ENCODE measurements at places on chromosomes 1 and 21.

- DNase-seq: no peak
Observed at GRCh38 chr1:51565009-51565408, 45.9 kb upstream of the EPS15 start.

DNA sequence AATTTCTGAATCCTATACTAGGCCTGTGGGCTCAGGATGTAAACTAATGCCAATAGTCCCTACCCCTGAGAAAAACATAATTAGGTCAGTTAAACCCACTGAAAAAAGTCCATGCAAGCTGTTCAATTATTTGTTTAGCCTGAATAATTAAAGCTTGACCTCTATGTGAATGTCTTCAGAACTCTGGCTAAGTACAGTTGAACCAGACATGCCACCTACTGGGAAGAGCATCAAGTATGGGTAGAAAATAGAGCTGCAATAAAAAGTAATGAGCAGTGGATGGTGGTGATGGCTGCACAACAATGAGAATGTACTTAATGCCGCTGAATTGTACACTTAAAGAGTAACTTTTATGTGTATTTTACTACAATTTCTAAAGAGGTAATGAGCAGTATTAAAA, 23.6 kb upstream of the SLC19A2 start:
- DNase-seq: no peak

DNA sequence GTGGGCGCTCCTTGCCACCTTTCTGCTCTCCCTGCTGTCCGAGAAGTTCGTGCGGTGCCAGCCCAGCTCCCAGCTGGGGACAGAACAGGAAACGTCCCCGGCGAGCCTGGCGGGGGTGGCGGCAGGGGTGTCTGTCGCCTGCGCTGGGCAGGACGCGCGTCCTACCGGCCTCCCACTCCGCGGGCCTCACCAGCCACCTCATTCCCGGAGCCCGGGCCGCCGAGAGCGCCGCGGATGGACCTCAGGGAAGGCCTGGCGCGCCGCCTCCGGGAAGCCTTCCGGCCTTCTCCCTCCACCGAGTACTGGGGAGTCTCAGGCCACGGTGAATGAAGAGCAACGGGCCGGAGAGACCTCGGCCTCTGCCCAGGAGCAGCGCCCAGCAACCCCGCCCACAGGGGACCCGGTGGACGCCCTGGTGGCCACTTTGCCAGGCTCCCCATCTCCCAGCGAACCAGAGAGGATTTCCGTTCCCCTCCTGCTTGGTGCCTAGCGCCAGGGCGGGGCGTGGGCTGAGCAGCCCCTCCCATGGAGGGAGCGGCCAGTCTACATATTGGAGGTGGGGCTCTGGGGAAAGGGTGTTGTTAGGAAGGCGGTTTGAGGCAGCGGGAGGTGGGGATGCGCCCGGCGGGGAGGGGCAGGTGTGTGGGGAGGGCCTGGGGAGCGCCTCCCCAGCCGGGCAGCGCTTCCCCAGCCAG, 9.5 kb upstream of the TNFRSF14 start:
- no peak for DNase-seq

DNA sequence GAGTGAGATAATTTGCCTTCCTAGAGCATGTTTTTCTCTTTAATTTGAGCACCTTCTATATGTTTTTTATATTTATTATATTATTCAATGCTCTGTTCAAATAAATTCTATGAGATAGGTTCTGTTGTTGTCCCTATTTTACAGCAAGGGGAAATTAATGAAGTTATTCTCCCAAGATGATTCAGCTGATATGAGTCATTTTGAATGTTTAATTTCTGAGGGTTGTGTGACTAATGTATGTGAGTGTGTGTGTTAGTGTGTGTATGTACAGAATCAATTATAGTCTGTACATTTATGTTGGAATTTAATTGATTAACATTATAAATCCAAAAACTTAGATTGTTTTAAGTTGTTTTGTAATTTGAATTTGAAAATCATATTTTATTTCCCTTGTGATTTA, 1536.7 kb upstream of the B3GALT2 start:
- no peak for DNase-seq

- DNase-seq: peak; percentile 73
Observed at GRCh38 chr1:230861970-230862595, 6.2 kb downstream of the C1orf198 start.

GRCh38 chr1:43427941-43428340, 25.8 kb downstream of the HYI start:
- DNase-seq: no peak

DNA sequence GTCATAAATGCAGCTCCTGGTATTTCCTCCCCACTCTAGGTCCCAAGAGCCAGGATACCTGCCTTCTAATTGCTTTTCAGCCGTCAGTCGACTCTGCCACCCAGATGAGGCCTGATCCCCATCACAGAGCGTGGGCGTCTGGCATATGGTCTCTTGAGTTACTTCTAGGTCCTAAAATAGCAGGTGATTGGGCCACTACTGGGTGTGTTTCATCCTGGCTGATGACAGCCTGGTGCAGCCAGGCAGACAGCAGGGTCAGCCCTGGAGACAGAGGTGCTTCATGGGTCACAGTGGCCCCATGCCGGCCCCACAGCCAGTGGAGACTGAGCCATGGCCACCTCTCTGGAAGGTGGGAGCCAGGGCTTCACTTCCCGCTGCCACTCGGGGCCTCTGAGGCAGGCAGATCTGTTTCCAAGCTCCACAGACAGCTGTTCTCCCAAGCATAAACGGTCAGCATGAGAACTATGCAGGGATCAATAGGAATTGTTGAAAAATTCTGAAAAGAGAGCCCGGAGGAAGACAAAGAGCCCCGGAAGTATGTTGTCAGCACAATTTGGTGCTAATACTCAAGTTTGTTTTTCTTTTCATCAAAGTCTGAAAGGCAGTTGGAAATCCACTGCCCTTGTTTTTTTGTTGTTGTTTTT, 83.0 kb downstream of the MAN1C1 start:
- DNase-seq: no peak
